EL (cell line): ENCODE measurements at places on chromosomes 6 and 20.

GRCh38 chr6:3764516-3765335 lies 13.2 kb upstream of the PXDC1 start:
- no peak for DNase-seq

DNA sequence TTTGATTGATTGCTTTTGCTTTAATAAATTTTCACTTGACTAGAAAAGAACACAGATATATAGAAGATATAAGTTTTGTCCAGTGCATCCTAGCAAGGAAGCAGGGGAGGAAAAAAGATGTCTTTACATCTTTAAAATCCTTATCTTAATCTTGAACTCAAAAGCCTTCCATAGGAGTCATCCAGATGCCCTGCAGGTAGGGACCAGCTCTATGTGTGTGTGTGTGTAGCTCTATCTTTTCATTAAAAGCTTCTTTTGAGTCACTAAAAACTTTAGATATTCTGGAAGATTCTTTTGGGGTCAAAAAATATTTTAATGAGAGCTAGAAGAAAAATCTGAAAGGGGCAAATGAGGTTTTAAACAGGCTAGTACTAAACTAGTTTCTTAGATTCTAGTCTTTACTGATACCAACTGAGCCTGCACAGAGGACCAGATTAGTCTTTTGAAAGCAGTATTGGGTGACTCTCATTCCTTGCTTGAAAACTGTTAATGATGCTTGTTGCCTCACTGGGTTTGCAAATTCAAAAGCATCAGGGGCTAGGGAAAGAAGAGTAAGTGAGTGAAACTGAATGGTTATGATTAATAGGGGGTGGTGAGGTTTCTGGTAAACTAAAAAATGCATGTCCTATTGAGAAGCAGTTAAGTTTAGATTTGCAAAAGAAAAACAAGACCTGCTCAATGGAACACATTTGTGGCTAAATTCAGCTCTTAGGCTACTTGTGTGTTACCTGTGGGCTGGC lies 40.6 kb upstream of the JAG1 start:
- DNase-seq: peak; percentile 2

DNA sequence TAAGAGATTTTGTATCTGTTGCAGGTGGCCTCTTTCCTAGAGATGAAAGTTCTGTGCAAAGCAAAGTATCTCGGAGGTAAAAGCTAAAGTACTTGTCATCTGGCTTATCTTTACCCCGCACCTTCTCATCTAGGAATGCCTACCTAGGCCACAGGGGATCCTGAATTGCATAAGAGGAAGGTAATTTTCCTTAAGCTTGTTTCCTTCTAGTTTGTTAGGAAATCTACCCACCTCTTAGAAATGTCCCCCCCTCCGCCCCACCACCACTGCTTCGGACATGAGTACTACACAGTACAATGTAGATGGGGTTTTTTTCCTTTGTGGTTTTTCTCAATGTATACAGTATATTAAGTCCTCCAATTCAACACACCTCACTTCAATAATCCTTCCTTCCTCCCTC lies 21.5 kb downstream of the FOXC1 start:
- DNase-seq: no peak

- DNase-seq: peak; percentile 73
These were observed 20.1 kb downstream of the MRPS18A start for GRCh38 chr6:43667245-43668150.

- DNase-seq: peak; percentile 37
These were observed 27.8 kb upstream of the SRPK1 start for GRCh38 chr6:35948725-35949124.

GRCh38 chr20:45014671-45015415 lies 48.5 kb downstream of the STK4 start:
- peak; percentile 97 for DNase-seq

GRCh38 chr6:81878479-81878878 lies 126.0 kb upstream of the TENT5A start:
- no peak for DNase-seq

GRCh38 chr6:89269981-89270380 lies 45.1 kb downstream of the GABRR2 start:
- no peak for DNase-seq

- peak; percentile 84 for DNase-seq
These were observed 28.1 kb downstream of the SNRNP48 start for GRCh38 chr6:7617801-7618764.

- DNase-seq: peak; percentile 16
These were observed 78.1 kb upstream of the TRAF3IP2 start for GRCh38 chr6:111683749-111684267.

GRCh38 chr6:130725551-130725950 lies 101.7 kb upstream of the SMLR1 start:
- DNase-seq: no peak

GRCh38 chr20:40970218-40970617 lies 58.4 kb upstream of the TOP1 start:
- no peak for DNase-seq

DNA sequence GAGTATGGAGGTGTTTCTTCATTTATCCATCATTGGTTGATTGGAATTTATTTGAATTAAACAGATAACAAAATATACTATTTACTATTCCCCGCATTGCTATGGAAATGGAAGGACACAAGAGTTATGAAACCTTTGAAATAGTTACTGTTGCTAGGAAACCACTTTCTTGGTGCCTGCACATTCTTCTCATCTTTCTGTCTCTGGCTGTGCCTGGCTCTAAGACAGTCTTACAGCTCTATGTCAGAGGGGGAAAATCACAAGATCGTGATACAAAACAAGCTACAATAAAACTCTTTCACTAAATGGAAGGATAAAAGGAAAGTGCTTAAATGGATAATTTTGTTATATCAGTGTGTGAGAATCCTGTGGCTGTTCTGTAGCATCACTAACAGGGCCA lies 453.0 kb downstream of the LMBRD1 start:
- no peak for DNase-seq

DNA sequence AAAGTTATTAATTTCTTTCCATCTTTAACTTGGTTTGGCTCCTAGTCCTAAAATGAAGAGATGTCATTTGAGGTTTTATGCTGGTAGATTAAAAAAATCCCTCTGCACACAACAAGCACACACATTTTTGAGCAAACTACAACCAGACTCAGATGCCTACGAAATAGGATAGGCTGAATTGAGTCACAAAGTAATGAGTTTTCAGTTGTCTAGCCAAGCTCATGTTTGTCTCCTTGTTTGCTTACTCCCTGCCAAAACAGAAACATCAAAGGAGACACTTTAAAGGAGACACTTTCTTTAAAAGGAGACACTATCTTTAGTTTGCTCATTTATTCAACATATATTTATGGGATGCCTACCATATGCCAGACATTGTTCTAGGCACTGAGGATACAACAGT lies 56.2 kb downstream of the TPBG start:
- DNase-seq: no peak

GRCh38 chr20:47143657-47144056 lies 212.8 kb downstream of the ZMYND8 start:
- DNase-seq: no peak

DNA sequence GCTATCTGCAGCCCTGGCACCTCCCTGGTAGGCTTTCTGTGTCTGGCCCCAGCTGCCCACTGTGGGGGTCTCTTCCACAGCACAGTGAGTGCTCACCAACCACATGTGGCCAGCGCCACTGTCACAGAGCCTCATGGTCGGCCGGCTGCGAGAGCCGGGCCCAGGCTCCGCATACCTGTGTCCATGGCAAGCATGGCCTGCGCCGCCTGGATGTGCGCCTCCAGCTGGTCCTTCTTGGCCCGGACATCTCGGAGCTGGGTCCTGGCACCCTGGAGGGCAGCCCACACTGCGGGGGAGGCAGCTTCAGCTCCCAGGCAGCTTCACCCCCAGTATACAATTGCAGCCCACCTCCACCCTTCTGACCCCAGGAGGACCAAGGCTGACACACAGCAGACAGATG lies 13.0 kb downstream of the ADRM1 start:
- DNase-seq: no peak

DNA sequence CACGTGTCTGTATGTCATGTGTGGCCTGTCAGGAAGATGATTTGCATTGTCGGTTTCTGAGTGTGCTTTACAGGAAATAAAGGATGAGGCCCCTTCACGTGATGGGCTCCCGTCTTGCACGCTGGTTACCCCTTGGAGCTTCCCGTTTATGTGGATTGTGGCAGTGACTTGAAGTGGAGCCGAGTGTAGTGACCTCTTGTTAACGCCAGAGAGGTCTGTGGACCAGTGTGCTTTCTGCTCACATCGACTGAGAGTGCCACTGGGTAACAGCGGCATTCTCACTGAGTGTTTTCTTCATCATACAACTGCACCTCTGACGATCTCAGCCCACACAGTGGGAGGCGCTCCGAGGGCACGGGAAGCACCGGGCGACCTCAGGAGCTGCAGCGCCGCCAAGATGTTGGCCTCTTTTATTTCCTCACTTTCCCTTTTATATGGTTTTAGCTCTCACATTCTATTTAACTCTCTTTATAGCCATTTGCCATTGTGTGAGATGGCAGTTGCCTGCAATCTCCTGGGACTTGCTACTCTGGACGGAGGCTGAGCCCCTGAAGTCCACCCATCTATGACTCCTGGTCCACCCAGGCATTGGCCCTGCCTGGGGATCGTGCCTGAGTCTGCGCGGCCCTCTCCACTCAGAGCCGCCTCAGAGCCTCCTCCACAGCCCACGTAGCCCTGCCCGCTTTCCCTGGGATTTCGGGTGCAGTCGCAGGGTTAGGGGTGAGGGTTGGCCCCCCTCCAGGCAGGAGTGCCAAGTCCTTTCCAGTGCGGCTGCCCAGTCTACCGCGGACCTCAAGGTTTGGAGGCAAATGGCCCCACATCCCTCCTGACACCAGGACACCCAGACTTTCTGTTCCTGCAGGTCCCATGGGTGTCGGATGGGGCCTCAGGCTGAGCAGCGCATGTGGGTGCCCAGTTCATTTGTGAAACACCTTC lies 238.9 kb downstream of the ERMARD start:
- DNase-seq: no peak

DNA sequence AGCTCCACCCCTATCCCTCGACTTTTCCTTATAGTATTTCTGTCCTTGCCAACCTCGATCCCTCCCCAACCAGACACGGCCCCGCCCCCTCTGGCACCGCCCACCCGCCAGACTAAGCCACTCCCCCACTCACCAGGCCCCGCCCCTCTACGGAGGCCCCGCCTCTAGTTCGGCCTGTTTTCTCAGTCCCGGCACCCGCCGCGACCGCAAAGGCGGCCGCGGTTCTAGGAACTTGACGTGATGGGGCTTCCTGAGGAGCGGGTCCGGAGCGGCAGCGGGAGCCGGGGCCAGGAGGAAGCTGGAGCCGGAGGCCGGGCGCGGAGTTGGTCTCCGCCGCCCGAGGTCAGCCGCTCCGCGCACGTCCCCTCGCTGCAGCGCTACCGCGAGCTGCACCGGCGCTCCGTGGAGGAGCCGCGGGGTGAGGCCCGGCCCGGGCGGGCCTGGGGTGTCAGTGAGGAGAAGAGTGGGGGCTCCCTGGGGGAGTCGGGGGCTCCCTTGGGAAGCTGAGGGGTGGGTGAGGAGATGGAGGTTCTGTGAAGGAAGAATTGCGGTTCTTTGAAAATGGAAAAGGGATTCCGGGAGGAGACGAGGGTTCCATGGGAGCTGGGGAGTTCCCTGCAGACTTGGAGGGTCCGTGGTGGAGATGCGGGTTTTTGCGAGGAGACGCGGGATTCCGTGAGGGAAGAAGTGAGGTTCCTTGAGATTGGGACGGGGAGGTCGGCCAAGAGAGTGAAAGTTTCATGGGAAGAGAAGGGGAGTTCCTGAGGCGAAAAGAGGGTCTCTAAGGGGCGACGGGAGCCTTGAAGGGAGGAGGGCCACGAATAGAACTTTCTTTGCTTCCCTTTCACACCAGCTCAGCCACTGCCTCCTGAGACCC lies at the start of gene ACSS2:
ACSS2 (plus strand) TSS at position 207 of the 877 bp plus-strand sequence; CDS start at position 241, 34 bp downstream.
- DNase-seq: no peak

- DNase-seq: no peak
These were observed 138.9 kb downstream of the CDK19 start for GRCh38 chr6:110676396-110676795.

DNA sequence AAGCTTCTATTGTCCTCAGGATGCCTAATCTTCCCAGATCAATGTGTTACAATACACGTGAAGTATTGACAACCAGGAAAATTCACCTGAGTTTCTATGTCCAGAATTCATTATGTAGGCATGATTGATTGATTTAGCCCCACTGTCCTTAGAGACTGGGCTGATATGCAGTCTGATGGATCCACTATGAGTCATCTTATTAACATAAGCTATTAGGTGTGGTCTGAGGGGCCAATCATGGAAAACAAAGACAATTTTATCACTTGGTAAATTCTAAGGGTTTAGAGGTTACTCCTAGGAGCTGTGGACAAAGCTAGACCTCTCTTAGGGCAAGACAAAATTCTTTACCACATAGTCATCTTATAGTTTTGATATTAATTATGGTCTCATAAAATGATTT lies 41.3 kb upstream of the SLC35B3 start:
- DNase-seq: no peak

GRCh38 chr6:80771941-80772340 lies 665.5 kb downstream of the BCKDHB start:
- peak; percentile 31 for DNase-seq

GRCh38 chr6:56536536-56536935 lies 106.2 kb downstream of the DST start:
- DNase-seq: peak; percentile 67

DNA sequence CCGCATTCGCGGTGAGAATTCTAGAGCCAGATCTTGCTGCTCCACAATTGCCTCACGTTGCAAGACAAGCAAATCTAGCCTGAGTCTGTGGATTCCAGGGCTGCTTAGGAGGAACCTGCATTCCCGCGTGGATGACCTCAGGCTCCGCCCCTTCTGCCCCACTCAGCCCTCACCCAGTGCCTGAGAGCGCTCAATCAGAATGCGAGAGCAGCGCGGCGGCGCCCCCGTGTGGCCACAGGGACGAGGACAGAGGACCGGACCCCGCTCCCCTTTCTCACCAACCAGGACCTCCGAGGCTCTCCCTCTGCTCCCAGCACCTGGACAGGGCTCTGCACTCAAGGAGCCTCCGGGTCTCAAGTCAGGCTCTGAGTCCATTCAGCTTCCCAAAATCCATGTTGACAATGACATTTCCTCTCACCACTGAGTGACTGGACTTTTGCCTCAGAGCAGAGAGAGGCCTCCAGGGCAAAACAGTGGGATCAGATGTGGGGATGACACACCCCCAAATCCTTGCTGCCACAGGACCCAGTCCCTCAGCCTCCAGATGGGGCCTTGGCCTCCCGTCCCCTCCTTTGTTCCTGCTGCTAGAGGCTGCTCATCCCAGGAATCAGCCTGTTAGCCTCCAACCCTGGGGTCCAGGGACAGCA lies 52.0 kb downstream of the RPP21 start:
- DNase-seq: peak; percentile 73

GRCh38 chr6:169997930-169998218 lies 246.5 kb downstream of the ERMARD start:
- peak; percentile 6 for DNase-seq

- no peak for DNase-seq
These were observed 15.1 kb downstream of the NOX3 start for GRCh38 chr6:155440398-155441111.

DNA sequence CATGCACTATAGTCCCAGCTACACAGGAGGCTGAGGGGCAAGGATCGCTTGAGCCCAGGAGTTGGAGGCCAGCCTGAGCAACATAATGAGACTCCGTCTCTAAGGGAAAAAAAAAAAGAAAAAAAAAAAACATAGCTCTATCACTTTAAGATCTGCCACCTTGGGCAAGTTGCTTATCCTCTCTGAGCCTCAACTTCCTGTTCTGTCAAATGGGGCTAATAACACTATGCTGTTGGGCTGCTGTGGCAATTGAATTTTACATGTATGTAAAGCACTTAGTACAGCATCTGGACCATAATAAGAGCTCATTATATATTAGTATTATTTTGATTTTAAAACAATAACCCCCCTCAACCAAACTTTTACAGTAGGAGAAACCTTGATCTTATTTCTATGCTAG lies 141.5 kb downstream of the ATXN1 start:
- no peak for DNase-seq
